Pancreas (tissue), 10 donors: ENCODE measurements at places on chromosomes 12 and 14.

- no peak for DNase-seq
These were observed 8.6 kb downstream of the CARMIL3 start for GRCh38 chr14:24060443-24060842.

DNA sequence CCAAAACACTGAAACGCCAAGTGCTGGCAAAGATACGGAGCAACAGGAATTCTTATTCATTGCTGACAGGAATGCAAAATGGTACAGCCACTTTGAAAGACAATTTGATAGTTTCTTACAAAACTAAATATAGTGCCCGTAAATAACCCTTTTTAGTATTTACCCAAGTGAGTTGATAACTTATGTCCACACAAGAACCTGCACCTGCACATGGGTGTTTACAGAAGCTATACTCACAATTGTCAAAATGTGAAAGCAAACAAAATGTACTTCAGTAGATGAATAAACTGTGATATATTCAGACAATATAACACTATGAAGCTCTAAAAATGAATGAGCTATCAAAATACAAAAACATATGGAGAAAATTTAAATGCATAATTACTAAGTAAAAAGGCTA lies 86.6 kb downstream of the ATXN7L3B start:
- no peak for DNase-seq

- no peak for DNase-seq
These were observed 60.8 kb upstream of the REP15 start for GRCh38 chr12:27635349-27635972.

DNA sequence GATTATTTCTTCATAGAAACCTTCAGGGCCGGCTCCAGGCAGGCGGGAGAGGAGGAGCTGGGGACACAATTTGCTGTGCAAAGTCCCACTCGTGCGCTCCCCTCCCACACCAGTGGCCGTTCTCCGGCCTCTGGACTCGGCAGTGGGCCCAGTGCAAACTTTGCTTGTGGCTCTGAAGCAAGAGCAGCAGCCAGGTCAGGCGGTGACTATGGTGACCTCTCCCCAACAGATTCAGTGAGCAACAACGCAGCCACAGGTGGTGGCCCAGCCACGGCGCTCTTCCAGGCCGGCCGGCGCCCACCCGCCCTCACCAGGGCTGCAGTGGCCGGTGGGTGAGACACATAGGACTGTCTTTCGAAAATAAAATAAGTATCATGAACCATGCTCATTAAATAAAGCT lies 29.5 kb downstream of the VPS37B start:
- DNase-seq = no peak
